CD4-positive, alpha-beta T cell treated with Interleukin-21 for 1 hour (primary cell): ENCODE measurements at places on chromosomes 5 and 9.

DNA sequence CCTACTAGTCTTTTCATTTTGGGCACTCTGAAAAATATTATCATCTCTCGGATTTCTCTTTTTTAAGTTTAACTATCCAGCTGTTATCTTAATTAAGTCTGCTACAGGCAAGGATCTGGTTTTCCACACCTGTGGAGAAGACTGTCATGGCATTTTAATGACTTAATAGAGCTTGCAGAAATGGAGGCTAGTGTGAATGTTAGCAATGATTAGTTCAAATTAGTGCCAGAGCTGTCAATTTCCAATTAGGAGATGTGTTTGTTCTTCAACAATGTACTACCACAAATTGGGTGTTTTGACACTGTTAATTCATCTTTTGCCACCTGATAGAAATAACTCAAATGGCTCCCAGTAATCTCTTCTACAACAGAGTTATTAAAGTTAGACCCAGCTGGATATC, 2023.0 kb upstream of the CDH9 start:
- DNase-seq: no peak

GRCh38 chr5:23007236-23007635, 154.1 kb upstream of the CDH12 start:
- DNase-seq: no peak

GRCh38 chr9:134266418-134266817, 59.8 kb upstream of the RXRA start:
- DNase-seq: no peak

- no peak for DNase-seq
These were observed 155.6 kb downstream of the ARHGAP26 start for GRCh38 chr5:142925795-142926194.

- DNase-seq: no peak
These were observed 262.8 kb downstream of the FAM114A2 start for GRCh38 chr5:153775923-153776322.

- DNase-seq: no peak
These were observed 214.5 kb upstream of the GRAMD2B start for GRCh38 chr5:126208691-126209090.

DNA sequence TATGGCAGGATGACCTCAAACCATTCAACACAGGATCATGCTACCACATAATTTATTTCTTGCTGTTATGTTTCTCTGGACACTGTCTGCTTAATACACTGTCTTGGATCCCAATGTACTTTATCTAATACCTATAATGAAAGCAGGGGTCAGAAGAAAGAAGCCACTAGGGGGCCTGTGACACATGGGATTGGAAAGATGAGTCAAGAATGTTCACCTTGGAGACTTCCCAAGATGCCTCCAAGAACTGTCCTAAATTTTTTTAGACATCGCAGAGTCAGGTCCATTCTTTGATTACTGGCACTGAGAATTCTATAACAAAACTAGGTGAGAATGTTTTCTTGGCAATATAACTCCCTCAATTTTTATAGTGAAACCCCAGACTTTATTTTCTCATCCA, 305.8 kb upstream of the SMARCA2 start:
- peak; percentile 16 for DNase-seq

DNA sequence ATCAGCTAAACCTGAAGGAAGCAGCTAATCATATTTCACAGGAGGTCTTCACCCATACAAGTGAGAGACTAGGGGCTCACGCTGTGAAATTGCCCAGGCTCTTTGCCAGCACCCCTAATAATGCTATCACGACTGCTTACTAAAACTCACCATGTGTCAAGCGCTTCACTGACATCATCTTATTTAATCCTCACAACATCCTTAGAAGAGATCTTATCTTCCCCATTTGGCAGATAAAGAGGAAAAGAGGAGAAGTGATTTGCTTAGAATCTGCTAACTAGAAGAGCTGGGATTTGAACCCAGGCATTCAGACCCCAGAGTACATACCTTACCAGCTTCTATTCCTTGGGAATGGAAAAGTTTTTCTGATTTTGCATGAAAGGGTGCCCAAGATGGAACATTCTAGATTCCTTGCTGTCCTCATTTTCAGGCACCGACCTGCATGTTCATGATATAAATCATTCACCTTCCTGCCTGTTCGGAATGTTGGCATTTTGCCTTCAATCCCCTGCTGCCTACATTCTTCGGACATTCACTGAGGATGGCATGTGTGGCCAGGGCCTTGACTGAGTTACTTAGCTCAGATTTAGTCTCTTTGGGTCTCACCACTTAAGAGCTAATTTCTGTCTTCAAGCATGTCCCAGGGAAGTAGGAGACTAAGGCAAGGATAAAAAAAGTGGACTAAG, 88.1 kb downstream of the SH3TC2 start:
- DNase-seq: no peak

DNA sequence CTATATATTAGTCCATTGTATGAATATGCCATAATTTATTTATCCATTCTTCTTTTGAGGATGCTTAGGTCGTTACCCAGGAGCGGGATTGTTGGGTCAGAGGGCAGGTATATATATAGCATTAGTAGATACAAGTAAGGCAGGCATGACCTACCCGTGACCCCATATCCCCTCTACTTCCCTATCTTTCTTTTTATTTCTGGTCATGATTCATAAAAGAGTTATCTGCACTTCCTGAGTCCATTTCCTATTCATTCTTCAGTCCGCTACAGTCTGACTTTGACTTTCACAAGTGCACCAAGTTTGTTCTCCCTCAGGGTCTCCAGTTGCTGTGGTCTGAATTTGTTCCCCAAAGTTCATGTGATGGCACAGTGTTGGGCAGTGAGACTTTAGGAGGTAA, 6.9 kb downstream of the RHOBTB3 start:
- DNase-seq: no peak

- no peak for DNase-seq
These were observed 134.2 kb upstream of the PRSS3 start for GRCh38 chr9:33661176-33661575.

- no peak for DNase-seq
These were observed 18.4 kb upstream of the TTC1 start for GRCh38 chr5:159990506-159990905.

- no peak for DNase-seq
These were observed 24.9 kb downstream of the CDKN2A start for GRCh38 chr9:21969011-21969940.

DNA sequence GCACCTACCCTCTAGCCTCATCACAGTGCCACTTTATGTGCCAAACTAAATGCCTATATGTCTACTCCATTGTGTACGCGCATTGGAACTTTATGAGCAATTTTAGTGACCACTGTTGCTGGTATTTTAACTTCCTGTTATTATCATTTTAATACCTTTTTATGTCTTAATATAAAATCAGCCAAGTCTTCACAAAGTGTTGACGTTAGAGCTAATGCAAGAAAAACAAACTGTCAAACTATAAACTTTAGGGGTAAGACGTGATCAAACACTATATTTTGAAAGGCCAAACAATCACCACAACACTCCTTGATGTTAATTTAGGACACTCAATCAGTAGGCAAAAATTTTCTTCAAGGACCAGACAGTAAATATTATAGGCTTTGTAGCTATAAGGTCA, 73.9 kb downstream of the PRELID2 start:
- no peak for DNase-seq

GRCh38 chr5:126869005-126869451, 92.1 kb downstream of the LMNB1 start:
- no peak for DNase-seq

GRCh38 chr5:137071931-137072330, 427.2 kb downstream of the SPOCK1 start:
- no peak for DNase-seq

DNA sequence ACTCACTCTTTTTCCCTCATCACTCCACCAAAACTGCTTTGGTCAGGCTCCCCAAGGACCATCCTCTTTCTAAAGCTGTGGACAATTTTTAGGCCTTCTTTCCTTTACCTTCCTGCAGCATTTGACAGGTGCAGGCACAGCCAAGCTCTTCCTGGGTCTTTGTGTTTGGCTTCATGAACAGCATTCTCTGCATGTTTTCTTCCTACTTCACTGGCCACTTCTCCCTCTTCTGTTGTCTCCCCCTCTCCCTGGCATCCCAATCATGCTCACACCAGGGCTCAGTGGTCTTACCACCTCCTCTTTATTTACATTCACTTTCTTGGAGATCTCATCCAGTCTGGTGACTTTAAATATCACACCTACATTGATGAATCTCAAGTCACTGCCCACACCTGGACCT, 51.1 kb downstream of the CTNND2 start:
- no peak for DNase-seq

DNA sequence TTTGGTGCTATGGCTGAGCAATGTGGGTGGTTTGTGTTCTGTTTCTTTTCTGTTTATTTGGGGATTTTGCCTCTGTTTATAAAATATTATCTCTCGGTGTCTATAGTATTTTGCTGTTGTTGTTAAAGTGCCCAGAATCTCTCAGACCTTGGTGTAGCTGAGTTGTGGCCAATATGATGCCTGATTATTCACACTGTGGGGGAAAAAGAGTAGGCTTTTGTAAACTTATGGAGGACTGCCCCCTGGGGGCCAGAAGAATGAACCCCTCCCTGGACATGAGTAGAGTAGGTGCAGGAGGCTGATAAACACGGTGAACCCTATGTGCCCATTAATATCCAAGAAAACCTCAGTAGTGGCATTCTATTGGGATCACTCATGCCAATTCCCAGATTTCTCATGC, 49.0 kb upstream of the DPYSL3 start:
- DNase-seq: no peak

DNA sequence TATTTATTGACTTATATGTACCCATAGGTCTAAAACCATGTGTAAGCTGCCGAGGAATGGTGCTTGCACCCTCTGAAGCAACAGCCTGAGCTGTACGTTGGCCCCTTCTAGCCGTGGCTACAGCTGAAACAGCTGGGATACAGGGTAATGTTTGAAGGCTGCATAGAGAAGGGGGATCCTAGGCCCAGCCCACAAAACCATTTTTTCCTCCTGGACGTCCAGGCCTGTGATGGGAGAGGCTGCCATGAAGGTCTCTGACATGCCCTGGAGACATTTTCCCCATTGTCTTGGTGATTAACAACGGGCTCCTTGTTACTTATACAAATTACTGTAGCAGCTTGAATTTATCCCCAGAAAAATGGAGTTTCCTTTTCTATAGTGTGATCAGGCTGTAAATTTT, 244.7 kb downstream of the COMMD10 start:
- DNase-seq: no peak

DNA sequence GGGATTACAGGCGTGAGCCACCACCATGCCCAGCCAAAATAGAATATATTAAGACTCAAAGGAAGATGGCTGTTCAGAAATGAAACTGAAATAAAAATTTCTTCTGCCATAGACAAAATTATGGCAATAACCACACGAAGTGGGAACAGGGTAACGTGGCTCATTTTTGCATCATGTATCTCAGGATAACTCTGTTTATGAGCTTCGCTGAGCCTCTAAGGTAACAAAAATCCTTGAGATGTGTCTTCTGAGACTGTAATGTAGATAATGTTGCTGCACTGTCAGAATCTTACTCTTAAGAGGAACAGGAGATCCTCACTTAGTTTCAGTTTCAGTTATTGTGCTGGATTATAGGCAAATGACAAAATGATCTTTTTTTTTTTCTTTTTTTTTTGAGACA, 153.8 kb downstream of the GOLPH3 start:
- DNase-seq: peak; percentile 7

DNA sequence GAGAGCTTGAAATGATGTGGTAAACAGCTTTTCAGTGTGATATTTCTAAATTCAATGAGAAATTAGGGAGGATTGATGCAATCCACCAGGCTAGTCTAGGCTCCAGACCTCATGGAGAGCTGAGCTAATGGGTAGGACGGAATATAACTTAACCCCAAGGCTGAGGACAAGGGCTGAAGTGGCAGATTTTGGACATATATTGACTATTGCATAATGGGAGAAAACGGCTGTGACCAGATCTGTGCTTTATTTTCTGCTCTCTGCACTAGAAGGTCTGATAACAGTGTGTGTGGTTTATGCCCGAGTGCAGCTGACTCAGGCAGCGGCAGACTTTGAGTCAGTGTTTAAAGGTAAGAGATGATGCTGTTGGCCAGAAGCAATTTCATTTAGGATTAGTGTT, 70.6 kb downstream of the ACTBL2 start:
- DNase-seq: no peak

GRCh38 chr5:134449167-134449566, 37.5 kb upstream of the CDKN2AIPNL start:
- no peak for DNase-seq

DNA sequence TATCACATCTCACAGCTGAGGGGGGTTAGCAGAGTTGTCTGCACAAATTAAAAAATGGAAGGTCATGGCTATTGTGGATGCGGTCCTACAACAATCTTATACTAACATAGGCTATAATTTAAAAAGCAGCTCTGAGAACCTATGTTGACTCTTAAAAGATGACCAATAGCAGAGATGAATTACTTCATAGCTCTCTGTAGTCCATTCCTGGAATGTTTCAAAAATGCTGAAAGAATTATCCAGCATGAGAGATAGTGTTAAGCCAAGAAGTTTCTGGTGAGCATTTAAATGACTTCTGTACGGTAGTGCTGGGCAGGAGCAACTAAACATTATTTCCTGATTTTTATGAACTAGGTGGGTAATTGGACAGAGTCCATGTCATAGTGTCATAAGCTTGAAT, 218.2 kb upstream of the NUDT12 start:
- no peak for DNase-seq

DNA sequence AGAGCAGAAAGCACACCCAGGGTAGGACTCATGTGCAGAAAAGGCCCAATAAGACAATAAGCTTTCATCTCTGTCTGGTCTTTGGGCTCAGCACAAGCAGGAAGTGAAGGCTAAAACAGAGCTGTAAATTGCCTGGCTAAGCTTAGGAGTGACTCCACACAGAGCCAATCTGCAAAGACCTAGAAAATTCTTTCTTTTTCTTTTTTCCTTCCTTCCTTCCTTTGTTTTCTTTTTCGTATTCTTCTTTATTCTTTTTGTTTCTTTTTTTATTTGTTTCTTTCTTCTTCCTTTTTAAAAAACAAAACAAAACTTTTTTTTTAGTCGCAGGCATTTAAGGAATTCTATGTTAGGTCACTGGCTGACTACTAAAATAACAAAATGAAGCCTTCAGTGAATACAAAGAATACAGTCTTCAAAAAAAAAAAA, 12.2 kb downstream of the SLC35A4 start:
- no peak for DNase-seq

DNA sequence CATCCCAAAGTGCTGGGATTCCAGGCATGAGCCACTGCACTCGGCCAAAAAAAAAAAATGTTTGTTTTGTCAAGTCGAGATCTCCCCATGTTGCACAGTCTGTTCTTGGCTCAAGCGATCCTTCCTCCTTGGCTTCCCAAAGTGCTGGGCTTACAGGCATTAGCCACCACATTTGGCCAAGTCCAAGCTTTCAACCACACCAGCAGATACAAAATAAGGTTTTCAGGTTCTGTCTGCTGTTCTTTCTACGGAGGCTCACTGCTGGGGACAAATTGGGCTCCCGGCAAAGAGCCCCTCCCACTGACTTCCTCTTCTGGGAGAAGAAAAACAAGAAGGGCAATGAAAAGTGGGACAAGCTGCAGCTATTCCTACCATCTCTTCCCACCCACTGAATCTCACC, 37.6 kb upstream of the GGTA1 start:
- no peak for DNase-seq

GRCh38 chr9:114003758-114004157, 74.3 kb downstream of the AMBP start:
- DNase-seq: no peak
